CMK (cell line): ENCODE measurements at places on chromosomes 6 and 20.

DNA sequence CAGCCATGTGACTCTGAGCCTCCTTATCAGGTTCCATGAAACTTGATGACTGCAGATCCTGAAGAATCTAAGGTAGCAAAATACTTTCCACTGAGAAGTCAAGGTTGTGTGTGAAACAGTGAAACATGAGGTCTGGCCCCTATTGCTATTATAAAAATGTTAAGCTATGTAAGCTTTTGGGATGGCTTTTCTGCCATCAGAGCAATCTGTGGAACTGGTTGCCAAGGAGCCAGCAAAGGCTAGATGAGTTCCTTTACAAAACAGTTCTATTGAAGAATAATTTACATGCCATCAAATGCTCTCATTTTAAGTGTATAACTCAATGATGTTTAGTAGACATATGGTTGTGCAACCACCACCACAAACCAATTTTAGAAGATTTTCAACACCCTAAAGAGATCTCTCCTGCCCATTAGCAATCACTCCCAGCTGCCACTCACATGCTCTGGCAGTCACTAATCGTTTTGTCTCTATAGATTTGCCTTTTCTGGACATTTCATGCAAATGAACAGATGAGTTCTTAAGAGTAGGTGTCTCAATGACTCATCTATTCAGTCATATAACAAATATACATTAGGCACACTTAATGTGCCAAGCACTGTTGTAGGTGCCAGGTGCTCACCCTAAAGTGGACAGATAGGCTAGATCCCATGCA lies 19.9 kb upstream of the MEP1A start:
- DNase-seq: no peak

DNA sequence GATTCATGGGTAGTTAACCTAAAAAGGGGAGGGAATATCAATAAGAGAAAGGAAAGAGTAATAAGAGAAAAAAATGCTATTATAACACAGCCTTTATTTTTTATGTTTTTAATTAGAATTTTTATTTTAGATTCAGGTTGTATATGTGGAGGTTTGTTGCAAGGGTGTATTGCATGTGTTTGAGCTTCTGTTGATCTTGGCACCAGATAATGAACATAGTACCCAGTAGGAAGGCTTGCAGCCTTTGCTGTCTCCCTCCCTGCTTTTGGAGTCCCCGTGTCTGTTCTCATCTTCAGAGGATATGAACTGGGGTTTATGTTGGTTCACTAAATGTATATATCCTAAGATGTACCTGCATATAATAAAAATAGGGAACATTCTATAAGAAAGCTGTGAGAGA lies 250.0 kb downstream of the UST start:
- no peak for DNase-seq

DNA sequence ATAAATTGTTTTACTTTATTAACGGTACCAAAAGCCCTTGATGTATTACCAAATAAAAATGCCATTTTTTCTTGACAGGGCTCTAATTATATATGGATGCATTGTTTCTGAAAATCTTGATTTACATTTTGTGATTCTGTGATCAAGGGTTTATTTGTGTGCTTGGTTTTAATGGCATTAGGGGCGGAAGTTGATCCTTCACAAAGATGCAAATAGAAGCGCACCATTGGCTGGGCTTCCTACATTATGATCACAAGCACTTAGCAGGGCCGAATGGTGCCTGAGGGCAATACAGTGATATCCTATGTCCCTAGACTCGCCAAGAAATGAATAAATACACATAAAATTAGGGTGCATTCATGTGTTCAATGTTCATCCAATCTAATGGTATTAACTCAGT lies 172.9 kb upstream of the UST start:
- DNase-seq: no peak

DNA sequence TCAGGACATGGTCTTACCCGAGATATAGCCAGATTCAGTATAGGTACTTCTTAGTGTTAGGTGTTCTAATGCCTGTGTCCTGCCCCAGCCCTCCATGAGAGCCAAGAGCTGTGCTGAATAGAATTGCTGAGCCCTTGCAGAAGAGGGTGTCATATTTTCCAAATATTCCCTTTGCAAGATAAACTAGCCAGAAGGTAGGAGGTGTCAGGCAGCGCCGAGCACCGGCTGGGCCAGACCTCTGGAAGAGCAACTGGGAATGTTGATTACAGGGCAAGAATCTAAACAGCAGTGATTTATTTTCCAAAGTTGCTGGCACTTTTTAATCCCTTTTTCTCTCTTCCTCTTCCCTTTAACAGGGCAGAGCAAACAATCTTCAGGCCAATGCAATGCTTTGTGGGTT lies 37.1 kb upstream of the EZR start:
- no peak for DNase-seq

- DNase-seq: no peak
These were observed 41.1 kb downstream of the KLHL31 start for GRCh38 chr6:53624502-53624901.

DNA sequence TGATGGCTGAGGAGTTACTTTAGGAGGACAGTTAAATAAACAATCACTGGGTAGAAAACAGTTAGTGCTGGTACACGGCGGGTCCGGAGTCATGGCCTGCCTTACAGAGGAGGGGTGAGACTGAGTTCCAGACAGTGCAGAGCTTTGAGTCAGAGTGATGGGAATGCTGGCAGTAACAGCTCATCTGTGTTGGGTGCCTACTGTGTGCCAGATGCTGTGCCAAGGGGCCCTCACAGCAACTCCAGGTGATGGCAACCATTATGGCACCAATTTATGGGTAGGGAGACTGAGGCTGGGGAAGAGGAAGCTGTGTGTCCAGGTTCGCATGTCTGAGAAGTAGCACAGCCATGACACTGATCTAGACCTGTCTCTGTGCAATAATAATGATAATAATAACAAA lies 132.6 kb downstream of the CEBPB start:
- DNase-seq: no peak

DNA sequence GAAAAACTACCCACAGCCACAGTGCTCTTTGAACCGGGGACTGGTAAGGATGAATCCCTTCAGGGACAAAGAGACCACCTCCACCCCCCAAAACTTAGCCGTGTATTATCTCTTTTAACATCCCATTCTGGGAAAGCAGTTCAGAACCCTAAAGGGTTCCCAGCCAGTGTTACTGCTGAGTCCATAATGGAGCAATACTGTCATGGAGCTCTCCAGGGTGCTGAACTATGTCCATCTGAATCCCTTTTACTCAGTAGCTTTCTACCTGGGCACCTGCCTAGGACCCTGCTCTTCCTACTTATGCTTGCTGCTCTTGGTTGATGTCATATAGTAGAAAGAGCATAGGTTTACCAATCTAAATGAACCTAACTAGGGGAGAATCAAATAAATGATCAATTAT lies 22.3 kb upstream of the SAYSD1 start:
- DNase-seq: no peak

DNA sequence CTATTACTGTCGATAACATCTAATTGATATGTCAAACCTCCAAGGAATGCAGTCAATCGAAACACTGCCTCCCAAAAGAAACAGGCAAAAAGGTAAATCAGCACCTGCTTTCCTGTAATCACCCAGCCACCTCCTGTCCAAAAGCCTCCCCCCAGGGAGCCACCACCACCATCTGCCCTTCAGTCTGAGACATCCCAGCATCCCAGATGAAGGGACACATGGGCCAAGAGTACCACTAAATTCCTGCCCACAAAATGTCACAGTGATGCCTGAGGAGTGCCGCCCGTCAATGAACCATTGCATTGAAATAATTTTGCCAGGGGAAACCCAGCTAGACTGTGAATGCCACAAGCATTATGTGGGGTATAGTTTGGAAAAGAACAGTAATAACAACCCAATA lies 401.7 kb downstream of the ZFAND3 start:
- no peak for DNase-seq

GRCh38 chr6:121680058-121680457 lies 244.6 kb downstream of the GJA1 start:
- no peak for DNase-seq

DNA sequence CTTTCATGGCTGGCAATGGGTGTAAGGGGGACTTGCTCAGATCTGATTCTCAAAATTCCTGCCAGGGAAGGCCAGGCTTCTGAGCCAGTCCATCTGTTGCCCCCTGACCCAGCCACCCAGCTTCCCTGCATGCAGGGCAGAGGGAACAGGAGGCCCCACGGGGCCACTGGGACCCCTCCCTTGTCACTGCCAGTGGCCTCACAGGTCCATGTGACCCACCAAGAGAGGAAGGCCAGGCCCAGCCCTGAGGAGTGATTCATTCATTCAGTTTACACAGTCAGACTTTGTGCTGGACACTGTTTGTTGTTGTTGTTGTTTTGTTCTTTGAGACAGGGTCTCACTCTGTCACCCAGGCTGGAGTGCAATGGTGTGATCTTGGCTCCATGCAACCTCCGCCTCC lies 39.5 kb downstream of the UBE2V1 start:
- no peak for DNase-seq

DNA sequence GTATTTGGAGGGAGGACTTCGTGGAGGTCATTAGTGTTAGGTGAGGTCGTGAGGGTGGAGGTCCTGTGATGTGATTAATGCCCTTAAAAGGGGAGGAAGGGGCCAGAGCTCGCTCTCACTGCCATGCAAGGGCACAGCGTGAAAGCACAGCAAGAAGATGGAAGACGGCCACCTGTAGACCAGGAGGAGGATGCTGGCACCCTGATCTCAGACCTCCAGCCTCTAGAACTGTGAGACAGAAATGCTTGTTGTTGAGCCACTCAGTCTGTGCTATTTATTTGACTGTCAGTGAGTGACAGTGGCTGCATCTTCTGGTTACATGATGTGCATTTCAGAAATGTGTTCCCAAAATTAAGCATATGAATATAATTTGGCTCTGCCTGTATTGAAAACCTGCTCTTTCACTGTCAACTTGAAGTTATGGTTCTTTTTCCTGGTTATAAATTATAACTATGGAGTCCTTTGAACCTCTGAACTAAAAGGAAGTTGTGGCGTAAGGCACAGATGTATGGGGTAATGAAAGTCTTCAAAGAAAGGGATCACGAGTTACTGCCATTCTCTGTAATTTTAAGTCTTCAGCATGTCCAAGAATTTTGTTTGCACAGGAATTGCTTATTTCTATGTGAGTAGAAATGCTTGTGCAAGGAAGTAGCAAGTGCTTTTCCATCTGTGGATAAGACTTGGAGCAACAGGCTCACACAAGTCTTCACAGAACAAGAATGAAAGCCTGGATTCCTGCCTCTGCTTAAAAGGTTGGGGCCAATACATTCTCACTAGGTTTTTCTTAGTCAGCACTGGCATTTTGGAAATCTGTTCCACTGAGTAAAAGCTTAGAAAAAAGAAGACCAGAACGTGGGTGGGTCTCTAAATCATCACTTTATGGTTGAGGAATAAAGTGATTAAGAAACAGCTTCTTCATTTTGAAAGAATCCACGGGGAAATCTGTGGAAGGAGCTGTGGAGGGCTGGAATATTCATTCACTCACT lies 10.3 kb downstream of the PPP1R14C start:
- DNase-seq: no peak

- DNase-seq: no peak
These were observed 30.4 kb upstream of the TRERF1 start for GRCh38 chr6:42482174-42482573.

DNA sequence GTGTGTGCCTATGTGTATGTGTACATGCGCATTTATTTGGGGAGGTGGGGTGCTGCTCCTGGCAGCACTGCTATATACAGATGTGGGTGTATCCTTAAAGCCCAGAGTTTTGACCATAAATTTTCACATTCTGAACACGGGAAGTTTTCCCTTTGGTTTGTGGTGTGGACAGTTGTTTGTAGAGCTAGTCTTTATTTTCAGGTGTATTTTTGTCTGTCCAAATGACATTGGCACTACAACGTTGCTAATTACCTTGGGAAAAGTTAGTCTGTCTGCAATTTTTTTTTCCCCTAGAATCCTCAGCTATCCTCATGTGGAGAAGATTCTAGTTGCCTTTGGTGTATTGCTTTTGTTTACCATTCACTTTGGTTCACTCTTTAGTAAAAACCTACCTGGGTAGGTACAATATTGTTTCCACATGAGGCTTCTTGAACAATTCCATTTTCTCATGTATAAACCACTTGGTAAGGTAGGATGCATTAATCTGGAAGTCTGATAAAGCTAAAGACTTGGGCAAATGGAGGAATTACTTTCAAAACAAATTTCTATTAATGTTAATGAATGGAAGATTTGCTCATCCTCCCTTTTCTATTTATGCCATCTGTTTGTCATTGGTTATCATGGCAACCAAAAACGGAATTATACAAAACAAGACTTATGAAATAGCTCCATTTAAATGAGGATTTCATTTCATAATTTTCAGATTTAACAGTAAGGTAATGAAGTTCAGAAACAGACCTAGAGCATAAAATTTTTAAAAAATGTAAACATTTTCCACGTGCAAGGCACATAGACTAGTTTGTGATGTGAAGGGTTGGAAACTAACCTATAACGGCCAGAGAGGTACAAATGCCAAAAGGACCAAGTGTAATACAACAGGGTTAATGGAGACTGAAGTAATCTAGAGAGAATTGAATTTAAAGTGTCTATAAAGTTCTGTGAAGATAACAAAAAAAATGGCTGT lies 3.9 kb downstream of the CCN2 start:
- DNase-seq: no peak

GRCh38 chr6:89527634-89528033 lies 94.7 kb downstream of the ANKRD6 start:
- DNase-seq: no peak

- DNase-seq: no peak
These were observed 118.2 kb downstream of the BACH2 start for GRCh38 chr6:90178384-90178855.

DNA sequence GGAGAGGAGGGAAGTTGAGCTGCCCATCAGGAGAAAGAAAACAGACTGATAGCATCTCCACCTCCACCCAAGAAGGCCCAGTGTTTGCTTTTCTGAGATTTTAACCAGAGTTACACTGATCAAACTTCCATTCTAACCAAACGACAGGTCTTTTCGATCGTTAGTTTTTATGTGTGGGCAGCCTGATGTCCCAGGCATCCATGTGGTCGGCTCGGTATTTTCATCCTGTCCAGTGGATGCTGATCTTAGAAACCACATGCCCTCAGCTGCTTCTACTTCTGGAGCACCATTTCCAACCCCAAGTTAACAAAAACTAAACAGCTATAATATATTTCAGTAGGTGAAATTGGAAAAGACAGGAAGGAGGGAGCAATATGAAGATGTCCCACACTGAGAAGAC lies 536.8 kb upstream of the JAG1 start:
- no peak for DNase-seq

- no peak for DNase-seq
These were observed at the start of gene ATXN1 for GRCh38 chr6:16760516-16761470. ATXN1 (minus strand) TSS chr6:16761460.

GRCh38 chr6:13383328-13384163 lies 55.2 kb upstream of the TBC1D7 start:
- DNase-seq: no peak
